ENCODE measurements at places on chromosomes 3 and 15.

- DNase-seq = no peak
Observed at GRCh38 chr15:69736161-69736560, 283.5 kb downstream of the RPLP1 start.

- DNase-seq = no peak
Observed at GRCh38 chr15:69666441-69666882, 213.8 kb downstream of the RPLP1 start.

GRCh38 chr15:77819048-77819850 is 186.5 kb upstream of the LINGO1 start:
- DNase-seq = no peak

DNA sequence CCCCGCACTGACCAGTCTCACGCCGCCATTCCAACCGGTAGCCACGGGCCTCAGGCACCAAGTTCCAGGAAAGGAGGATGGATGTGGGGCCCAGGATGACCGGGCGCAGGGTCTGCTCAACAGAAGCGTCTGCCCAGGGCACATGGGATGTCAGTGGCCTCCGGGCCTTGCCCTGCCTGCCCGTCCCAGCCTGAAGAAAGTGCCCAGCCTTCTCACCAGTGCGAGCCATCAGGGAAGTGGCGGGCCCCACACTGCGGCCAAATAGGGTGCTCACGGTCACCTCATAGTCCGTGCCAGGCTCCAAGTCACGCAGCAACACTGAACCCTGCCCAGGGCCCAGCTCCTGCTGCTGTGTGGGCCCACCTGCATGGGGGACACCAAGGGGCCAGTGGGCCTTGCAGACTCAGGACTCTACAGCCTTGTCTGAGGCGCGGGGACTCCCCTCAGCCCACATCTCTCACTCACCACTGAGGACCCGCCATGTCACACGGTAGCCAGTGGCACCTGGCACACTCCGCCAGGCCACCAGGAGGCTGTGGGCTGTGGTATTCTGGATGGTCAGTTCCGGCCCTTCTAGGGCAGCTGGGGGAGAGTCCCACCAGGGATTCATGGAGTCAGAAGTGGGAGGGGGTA is 3.1 kb downstream of the COL7A1 start:
- no peak for DNase-seq

- DNase-seq = no peak
Observed at GRCh38 chr3:177089110-177089509, 108.2 kb downstream of the TBL1XR1 start.

- no peak for DNase-seq
Observed at GRCh38 chr3:58234516-58234931, 3.1 kb upstream of the ABHD6 start.

DNA sequence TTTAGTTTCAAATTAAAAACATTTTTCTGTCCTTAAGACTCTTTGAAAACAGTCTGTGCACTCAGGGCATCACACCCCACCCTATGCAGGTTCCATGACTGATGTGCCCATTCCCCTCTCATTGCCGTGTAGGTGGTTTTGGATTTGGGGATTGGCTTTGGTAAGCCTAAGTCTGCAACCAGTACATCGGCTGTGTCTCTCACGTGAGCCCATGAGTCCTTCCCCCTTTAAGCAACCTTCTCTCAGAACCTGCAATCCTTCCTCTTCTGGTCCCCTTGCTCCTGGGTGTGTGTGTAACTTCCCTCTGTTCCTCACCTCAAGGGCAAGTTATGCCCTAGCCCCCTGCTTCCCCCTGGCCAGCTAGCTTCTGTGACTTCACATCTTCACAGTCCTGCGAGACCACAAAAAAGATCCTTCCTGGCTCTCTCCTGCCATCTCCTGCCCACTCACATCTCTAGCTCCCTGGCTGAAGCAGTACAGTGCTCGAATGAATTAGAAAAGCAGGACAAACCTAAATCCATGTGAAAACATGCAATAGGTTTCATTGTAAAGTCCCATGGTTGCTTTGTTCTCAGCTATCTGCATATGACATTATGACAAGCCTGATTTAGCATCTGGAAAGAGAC is 126.7 kb downstream of the UACA start:
- DNase-seq = no peak

DNA sequence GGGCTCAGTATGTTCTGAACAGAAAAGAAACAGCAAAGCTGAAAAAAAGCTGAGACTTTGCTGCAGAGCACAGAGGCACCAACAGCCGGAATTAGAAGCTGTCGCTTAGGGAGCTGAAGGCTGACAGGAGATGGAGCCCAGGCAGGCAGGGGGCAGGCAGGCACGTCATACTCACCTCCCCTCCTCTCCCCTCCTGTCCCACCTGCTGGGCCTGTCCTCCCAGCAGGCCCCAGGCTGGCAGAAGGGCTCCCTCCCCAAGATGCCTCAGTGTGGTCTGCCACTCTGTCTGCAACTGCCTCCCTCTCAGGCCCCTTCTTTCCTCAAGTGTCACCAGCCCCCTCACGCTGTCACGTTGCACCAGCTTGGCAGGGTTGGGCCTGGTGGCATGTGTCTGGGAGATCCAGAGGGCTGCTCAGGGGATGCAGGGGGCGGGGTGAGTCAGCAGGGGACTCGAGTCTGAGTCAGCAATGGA is 3.2 kb upstream of the ANKRD63 start:
- DNase-seq = no peak

DNA sequence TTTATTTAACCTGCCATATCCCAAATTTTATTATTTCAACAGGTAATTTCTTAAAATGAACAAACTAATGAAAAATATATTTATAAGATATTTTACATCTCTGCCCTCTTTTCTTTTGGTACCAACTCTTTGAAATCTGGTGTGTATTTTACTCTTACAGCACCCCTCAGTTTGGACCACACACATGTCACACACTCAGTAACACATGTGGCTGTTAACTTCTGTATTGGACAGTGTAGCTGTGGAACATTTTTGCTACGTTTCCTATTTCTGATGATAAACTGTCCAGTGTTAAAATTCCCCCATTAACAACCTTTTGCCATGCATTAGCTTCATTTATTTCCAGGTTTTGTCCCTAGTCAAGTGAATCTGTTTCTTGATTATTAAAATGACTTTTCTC is 250.6 kb downstream of the NFKBIZ start:
- no peak for DNase-seq

GRCh38 chr3:141249041-141249440 is 17.4 kb downstream of the PXYLP1 start:
- DNase-seq = no peak

GRCh38 chr15:69141286-69141701 is 19.1 kb upstream of the GLCE start:
- DNase-seq = no peak

DNA sequence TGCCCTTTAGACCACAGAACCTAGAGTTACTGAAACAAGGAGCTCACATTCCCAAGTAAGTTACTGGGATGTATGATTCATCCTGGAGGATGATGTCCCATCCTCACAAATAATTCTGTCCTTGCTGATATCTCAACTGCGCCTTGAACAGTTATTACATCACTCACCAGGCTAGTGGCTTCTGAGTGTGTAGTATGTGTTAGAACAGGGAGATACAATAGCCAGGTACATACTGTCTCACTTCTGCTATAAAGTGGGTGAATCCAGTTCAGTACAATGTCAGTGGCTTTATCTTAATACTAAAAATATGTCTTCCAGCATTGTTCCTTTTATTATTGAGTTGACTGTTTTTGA is 483.2 kb upstream of the FRG2C start:
- DNase-seq = no peak

DNA sequence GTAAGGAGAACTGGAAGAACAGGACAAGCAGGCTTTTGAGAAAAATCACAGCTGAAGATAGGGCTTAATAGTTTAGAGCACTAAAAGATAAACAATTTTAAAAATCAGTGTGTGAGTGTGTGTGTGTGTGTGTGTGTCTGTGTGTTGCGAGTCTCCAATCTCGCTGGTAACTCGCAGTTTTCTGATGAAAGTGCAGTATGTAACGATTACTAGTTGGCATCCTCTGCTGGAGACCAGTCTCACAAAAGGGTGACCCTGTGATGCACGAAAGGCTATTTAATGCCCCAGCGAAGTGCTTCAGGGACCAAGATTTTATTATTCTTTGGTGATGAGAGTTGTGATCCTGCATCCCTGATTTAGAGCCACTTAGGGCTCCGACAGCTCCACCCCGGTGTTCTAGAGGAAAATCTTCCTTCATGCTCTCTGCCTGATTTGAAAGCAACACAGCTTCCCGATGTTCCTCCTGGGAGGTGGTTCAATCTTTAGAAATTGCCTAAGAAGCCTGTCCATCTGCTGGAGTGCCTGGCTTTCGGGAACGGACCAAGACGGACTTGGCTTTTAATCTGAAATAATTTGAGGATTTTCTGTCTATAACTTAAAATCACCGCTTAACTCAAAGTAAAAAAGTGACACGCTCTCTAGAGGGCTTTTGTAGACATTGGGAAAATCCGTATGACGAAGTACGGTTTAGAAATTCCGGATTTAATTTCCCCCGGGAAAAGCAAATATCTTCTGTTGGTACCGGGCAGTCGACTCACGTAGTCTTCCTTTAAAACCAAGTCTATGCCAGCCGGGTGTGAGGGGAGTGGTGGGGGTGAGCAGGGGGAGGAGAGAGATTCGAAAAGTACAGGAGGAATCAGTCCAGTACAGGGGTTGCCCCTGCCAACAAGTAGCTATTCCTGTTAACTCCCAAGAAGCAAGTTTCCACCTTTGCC is 1.1 kb upstream of the ALCAM start:
- DNase-seq = no peak

DNA sequence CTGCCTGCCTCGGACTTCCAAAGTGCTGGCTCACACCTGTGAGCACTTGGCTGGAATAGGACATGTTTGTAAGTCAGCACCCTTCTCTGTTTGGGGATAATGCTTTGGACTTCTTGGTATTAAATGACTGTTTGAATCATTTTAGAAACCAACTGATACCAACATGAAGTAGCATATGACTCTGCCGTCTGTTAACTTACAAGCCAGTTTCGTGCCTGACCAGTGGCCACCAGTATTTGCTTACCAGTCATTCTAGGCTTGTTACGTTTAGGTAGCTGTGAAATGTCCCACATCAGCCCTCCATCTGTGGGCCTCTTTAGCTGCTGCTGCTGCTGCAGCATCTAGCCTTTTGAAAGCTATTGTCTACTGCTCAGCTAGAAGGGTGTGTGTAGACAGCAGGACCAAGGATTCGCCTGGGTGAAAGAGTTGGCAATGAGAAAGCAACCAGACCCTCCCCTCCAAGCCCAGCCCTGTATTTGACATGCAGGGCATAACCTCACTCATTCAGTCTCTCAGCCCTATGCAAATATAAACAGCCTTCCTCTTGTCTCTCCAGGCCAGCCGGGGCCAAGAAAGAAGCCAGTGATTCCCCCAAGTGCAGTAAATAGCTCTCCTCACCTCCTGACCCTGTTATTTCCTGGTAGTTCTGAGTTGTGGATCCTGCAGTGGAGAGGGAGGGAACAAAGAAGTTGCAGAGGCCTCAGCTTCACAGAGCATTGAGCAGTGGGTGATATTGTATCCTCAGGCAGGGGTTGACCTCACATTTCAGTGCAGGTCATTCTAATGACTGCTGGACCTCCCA is 51.0 kb downstream of the NKIRAS1 start:
- no peak for DNase-seq

DNA sequence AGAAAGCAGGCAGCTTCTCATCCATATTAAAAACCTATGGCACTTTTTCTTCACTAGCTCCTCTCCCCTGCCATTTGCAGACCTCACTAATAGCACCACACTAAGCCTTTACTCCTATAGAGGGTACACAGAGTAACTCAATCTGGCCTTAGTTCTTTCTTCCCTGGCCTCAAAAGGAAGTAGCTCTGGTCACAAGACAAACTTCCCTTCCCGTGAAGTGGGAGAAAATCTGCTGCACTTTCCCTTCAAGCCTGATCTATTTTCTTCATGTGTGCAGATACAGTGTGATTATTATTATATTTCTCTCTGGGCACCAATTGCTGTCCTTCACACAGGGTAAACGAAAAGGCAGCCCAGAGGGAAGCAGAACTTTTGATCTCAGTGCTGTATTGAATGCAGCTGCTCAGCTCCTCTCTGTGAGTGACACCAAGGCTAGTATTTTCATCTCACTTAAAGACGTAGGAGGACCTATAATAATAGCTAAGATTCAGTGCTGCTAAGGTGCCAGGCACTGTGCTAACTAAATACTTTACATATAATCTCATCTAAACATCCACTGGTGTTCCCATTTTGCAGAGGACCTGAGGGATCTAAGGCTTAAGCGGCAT is 61.9 kb upstream of the RASGRP1 start:
- no peak for DNase-seq

DNA sequence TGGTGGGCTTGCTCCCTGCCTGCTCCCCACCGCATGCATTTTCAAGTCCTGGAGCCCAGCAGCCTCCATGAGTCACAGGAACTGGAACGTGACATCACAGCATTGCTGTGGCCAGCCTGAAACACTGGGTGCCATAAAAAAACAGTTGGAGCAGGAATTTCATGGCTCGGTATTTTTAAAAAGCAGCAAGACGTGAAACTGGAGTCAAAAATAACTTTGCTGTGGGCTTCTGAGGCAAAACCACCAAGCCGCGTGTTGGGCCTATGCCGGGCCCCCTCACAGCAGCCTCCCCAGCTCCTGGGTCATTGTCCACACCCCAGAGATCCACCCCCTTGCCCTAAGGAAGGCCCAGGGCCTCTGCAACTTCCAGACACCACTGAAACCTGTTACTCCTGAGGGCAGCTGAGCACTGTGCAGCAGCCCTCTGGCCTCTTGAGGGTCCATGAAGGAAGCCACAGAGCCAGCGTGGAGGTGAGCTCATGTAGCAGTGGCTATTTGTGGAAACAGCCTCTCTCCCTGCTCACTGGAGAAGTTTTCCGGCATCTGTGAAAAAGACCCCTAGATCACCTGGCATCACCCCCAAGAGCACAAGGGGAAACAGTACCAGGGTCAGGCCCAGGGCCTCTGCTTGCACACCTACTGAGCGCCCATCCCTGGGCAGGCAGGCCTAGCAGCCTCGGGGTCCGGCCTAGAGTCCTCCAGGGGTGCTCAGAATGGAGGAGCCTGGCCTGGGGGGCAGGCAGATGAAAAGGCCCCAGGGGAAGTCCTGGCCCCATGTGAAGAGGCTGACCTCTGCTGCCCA is 34.0 kb upstream of the DUSP7 start:
- DNase-seq = no peak

All from hematopoietic multipotent progenitor cell treated with erythropoietin and hydrocortisone succinate and interleukin-3 and kit ligand, for 15 days (in vitro differentiated cells).